Hindlimb muscle (tissue), 1 donor: ENCODE measurements at places on chromosomes 6 and 20. TPM values are rescaled to one million over a fixed set of nuclear protein-coding genes. Genes with fewer than 3 reads are reported as not detected.
A peak's percentile ranks its signal among the peaks of the same experiment; 100 is the strongest.

DNA sequence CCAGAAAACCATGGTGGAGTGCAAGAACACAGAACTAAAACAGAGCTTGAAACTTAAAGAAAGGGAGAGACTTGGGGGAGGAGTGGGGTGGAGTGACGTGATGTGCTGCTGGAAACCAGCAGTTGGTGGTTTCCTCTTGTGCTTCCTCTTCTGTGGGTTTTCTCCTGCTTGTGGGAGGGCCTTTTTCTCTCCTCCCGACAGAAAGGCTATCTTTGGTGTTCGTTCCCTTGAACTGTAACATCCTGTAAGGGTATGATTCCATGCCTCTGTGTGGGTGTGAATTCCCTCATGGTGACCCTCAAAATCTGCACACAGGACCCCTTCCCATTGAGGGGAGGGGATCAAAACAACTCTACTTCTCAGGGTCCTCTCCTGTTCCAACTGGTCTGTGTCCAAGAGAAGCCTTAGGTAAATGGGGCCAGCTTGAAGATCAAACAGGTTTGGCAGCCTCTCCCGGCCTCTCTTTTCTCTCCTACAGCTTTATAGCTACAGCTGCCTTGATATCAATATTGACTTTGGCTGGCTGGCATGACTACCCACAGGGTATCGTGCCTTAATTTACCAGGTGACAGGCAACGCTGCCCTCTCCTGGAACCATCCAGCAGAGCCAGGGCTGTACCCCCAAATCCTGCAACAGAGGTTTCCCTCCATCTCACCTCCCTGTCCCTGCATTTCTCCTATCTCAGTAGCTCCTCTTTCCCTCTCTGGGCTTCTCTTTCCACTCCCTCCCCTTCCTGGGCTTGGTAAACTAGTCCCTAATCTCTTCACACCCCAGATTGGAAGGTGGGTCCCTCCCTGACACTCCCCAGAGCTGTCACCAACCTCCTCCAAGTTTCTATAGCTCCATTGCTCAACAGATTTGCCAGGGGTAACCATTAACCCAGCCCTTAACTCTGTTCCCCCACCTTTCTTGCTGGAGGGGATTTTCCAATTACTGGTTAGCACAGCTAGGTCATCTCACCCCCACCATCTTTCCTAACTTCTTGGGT is 1.5 kb upstream of the MSH5 start:
- peak; percentile 56 for DNase-seq

DNA sequence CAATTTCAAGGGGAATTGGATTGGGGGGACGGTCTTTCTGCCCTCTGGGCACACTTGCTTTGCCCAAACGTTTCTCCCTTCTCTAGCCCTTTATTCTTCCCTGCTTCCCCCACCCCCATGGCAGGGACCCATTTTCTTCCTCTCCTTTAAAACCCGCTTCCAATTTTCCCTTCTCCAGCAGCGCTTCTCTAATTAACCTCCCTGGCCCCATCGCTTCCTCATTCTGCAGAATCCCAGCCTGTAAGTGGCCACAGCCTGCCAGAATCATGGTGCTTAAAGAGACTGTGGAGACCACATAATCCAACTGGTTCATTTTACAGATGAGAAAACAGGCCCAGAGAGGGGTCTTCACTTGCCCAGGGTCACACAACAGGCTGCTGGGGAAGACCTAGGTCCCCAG is 61.4 kb downstream of the CPNE5 start:
- no peak for DNase-seq

DNA sequence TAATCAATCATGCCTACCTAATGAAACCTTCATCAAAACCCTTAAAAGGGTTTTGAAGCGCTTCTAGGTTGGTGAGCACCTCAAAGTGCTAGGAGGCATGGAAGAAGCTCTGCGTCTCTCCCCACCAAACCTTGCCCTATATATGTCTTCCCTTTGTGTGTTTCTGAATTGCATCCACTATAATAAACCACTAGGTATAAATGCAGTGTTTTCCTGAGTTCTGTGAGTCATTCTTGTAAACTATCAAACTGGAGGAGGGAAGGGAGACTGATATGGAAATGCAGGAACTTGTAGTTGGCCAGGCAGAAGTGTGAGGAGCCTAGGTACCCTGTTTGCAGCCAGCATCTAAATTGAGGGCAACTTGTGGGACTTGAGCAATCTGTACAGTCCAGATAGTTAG is 698.8 kb downstream of the DOK5 start:
- DNase-seq, result no peak

DNA sequence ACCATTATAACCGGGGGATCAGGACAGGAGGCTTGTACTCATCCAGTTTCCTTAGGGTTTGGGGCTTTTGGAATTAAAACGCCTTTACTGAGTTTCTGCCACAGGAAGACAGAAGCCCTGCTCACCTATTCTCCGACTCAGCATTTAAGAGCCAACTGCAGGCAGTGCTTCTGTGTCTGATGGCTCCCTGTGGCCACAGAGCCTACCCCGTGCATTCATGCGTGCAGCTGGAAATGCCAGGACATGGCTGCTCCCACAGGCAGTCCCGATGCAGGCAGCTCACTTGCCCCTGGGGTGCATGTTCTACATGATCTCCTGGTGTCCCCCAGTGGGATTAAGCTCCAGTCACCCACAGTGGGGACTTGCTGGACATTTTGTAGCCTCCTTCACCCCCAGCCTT is 22.2 kb downstream of the ZNF831 start:
- DNase-seq, result no peak

- no peak for DNase-seq
These were observed 628.1 kb upstream of the CITED2 start for GRCh38 chr6:140002396-140003022.

GRCh38 chr6:82957868-82958245 is 107.8 kb downstream of the UBE3D start:
- DNase-seq, result no peak

GRCh38 chr6:158560836-158561320 is 987 bp downstream of the TMEM181 start:
- no peak for DNase-seq

DNA sequence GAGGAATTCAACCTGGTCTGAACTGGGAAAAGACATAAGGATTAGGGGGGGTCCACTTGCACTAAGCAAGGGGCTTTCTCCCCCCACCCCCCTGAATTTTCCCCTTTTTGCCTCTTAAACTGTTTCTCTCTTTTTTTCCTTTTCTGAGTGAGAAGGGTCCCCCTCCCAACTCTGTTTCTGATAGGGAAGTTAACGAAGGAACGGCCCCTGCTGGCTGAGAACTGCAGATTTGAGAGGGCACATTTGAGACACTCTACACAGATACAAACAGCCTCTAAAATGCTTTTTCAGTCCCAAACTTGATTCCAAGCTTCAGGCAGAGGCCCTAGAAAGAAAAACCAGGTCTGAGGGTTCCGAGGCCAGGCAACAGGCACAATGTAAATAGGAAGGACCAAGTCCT is 91.7 kb downstream of the JARID2 start:
- DNase-seq, result no peak

GRCh38 chr6:55266896-55267295 is 60.4 kb upstream of the GFRAL start:
- no peak for DNase-seq

- DNase-seq, result no peak
These were observed 10.0 kb upstream of the LATS1 start for GRCh38 chr6:149727793-149728498.

DNA sequence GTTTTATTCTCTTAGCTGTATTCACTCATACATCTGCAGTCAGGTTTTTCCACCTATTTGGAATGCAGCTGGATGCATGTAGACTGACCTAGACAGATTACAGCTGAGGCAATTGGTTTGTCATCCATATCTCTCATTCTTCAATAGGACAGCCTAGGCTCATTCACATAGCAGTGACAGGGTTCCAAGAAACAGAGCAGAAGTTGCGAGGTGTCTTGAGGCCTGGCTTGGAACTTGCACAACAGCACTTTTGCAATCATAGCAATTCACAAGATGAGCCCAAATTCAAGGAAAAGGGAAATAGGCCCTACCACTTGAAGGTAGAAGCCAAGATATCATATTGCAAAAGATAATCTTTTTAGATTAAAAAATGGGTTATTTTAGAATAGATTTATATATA is 508.9 kb upstream of the JAG1 start:
- DNase-seq, result no peak

- DNase-seq, result no peak
These were observed 106.7 kb upstream of the PLEKHG1 start for GRCh38 chr6:150492941-150493340.

DNA sequence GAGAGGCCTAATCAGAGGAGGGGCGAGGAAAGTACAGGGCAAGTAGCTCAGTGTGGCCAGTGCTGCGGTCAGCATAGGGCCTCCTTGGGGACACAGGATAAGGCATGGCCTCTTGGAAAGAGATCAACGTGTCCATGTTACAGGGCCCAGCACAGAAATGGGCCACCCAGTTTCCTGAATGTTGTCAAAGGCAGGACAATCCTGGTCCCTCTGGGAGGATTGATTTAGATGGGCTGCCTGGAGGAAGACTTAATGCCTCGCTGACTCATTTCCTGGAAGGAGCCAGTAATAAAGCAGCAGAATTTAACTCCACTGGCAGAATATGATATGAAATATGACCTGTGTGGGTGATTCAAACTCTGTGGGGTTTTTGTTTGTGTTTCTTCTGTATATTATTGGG is 16.6 kb downstream of the DDO start:
- DNase-seq, result no peak

GRCh38 chr6:43159599-43159998 is 11.5 kb upstream of the SRF start:
- no peak for DNase-seq

- DNase-seq, result no peak
These were observed 9.3 kb upstream of the MAK start for GRCh38 chr6:10847684-10848083.

- DNase-seq, result no peak
These were observed 18.3 kb upstream of the FAM110A start for GRCh38 chr20:815226-815625.

GRCh38 chr6:89989742-89990141 is 95.5 kb downstream of the GJA10 start:
- DNase-seq, result no peak

DNA sequence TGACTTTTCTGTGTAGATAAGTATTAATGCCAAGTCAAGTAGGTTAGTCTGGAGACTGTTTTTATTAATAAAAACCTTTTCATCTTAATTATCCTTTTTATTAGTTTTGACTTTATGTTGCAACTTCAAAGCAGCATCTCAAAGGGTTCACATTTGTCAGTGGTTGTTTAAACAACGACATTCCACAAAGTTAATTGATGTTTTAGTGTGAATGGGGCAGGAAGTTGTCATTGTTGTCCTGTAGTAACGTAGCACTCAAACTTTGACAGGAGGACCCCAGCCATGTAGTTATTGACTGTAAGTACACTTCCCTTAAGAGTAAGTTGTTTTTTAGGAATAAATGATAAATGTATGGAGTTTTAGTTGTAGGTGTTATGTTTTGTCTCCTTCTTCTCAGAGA is 11.3 kb downstream of the SLC16A10 start:
- DNase-seq, result no peak

- peak; percentile 56 for DNase-seq
These were observed 154.9 kb downstream of the OR2B2 start for GRCh38 chr6:27757307-27757706.

GRCh38 chr6:15351631-15352030 is 105.8 kb downstream of the JARID2 start:
- DNase-seq, result peak; percentile 24

- no peak for DNase-seq
These were observed 62.8 kb downstream of the GRM4 start for GRCh38 chr6:34082864-34083626.

GRCh38 chr6:8017705-8018104 is 46.5 kb downstream of the BLOC1S5 start:
- DNase-seq, result no peak

- peak; percentile 40 for DNase-seq
These were observed 641 bp downstream of the TEAD3 start for GRCh38 chr6:35496036-35496840.

DNA sequence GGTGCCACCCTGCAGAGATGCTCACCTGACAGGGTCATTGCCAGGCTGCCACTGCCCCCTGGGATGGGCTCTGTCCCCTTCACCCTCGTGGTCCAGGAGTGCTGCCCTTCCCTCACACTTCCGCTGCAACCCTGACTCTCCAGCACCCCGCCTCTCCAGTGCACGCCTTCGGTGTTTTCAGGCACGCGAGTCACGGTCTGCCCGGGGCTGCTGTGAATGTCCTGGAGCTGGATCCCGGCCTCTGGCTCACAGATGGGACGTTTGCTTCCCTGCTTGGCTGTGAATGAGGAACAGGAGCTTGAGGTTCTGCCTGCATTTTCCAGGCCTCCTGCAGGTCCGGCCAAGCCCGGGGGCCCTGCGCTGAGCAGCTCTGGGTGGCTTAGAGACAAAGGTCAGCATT is 343.4 kb downstream of the SMOC2 start:
- no peak for DNase-seq

DNA sequence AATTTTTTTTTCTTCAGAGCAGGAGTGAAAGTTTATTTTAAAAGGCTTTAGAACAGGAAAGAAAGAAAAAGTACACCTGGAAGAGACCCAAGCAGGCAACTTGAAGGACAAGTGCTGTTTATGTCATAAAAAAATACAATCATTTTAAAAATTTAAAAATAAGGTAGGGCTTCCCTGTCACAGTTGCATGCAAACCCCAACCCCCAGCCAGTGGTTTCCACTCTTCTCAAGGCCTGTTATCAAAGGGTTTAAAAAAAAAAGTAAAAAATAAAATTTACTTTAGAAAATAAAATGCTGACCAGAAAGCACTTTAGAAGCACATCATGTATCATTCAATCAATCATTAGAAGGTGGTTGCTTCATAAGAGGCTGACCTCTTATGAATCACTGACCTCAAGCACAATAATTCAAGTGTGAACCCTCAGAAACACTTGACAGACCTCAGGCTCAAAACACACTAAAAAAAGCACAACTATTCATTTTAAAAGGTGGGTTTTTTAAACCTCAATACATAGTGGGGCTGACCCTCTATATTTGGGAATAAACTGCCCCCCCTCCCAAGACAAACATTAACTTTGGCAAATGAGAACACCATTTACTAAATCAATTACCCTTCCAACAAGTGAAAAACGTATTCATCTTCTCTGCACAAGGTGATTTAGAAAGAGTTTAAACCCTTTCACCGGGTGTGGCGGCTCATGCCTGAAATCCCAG is 15.6 kb downstream of the ILRUN start:
- DNase-seq, result no peak

- peak; percentile 91 for DNase-seq
These were observed at the start of gene C6orf118 for GRCh38 chr6:165308926-165309731. TSS of gene C6orf118 (minus strand) at chr6:165309605. CDS start at chr6:165309586, 19 bp downstream.

Gene FGD2
- polyA plus RNA-seq, result 5.7 TPM

Gene GABRR1
- 1.1 TPM for polyA plus RNA-seq

Gene MOG
- polyA plus RNA-seq, result not detected

Gene WFDC2
- not detected for polyA plus RNA-seq

Gene PRDM13
- not detected for polyA plus RNA-seq

Gene CST2
- not detected for polyA plus RNA-seq

Gene GPR31
- polyA plus RNA-seq, result not detected

Gene VIP
- polyA plus RNA-seq, result 1.4 TPM

Gene CBLN4
- polyA plus RNA-seq, result 0.10 TPM

Gene LHFPL5
- polyA plus RNA-seq, result not detected

Gene IL17A
- polyA plus RNA-seq, result not detected

Gene FOXQ1
- 0.08 TPM for polyA plus RNA-seq

Gene MRPL14
- 37.7 TPM for polyA plus RNA-seq

Gene CLVS2
- polyA plus RNA-seq, result 0.04 TPM
